ENCODE measurements at places on chromosomes 2 and 18.
A peak's percentile ranks its signal among the peaks of the same experiment; 100 is the strongest.

DNA sequence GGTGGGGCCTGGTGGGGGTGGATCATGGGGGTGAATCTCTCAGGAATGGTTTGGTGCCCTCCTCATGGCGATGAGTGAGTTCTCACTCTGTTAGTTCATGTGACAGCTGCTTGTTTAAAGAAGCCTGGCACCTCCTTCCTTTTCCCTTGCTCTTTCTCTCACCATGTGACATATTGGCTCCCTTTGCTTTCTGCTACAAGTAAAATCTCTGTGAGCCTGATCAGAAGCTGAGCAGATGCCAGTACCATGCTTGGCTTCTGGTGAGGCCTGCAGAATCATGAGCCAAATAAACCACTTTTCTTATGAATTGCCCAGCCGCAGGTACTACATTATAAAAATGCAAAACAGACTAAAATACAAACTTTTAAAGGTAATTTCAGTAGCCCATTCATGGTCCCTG is 73.4 kb upstream of the TEX51 start:
- DNase-seq, result no peak

DNA sequence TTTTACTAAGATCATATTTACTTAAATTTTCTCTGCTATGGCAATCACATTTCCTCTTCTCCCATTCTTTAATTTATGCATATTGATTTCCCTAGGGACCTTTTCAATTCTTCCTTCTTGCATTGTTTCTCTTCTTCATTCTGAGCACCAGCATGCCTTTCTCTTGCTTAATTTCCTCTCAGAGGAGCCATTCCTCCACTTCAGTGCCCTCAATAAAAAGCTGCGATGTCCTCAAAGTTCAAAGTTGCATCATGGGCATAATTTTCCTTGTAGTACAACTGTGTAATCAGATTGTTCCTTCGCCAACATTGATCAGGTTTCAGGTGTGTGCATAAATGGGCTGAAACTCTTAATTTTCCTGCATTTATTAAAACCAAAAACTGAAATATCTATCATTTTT is 21.8 kb upstream of the CD226 start:
- no peak for DNase-seq

GRCh38 chr2:5365871-5366461 is 326.2 kb upstream of the SOX11 start:
- no peak for DNase-seq

- DNase-seq, result no peak
These were observed 31.8 kb downstream of the TGIF1 start for GRCh38 chr18:3481696-3482210.

- DNase-seq, result no peak
These were observed 816 bp downstream of the GALNT14 start for GRCh38 chr2:31137211-31138036.

DNA sequence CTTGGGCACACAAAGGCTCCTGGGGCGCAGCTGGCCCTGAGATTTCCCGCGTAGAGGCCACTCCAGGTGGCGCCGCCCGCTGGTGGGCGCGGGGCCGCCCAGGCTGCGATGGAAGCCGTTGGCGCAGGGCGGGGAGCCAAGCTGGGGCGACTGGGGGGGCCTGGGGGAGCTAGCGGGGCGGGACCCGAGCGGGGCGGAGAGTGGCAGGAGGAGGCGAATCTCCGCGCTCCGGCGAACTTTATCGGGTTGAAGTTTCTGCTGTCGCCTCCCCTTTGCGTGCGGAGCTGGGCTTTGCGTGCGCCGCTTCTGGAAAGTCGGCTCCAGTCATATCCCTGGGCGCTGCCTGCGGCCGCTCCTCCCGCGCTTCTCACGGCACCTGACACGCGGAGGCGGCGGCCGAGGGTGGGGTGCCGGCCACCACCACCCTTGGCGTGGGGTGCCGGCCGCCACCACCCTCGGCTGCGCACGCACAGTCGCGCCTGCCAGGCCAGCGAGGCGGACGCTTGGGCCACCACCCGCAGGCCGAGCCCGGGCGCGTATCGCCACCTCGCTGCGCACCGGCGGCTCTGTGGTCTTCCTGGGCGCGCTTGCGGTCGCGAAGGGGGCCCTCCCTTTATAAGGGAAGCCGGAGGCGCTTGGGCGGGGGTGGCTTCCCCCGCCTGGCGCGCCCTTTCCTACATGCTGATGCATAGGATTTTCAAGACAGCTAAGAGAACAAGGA is 919 bp upstream of the CYP1B1 start:
- DNase-seq, result no peak

GRCh38 chr18:40469851-40470250 is 1485.2 kb upstream of the PIK3C3 start:
- no peak for DNase-seq

- no peak for DNase-seq
These were observed 18.8 kb downstream of the ZEB2 start for GRCh38 chr2:144501118-144501517.

DNA sequence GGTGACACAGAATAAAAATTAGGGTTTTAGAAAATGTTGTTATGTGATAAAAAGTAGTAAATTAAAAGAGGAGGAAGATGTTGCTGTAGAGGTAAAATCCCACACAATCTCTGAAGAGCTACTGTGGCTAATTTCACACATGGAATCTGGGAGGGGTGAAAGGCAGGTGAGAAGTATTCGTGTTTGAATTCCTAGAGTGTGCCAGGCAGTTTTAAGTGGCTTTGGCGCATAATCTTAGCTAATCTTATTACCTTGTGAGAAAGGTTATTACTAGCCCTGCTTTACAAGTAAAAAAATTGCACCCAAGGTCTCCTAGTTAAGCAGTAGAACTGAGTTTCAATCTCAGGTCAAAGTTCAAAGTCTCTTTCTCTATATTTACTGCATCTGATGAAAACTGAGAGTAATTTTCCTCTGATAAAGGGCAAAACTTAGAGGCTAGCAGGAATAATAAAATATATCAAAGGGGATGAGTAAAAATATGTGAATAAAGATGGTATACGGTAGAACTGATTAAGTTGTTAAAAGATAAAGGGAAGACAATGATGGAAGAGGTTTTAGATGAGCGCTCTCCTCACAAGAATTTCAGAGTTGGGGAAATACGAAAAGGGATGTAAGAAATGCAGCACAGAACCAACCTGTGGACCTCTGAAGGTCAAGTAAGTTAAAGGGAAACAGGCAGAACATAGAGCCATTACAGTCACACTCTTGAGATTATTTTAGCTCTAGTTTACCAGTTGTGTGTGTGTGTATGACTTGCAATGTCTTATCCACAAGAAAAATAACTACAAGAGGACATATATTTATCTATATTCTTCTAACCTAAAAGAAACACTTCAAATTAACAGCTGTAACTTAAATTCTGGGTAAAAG is 34.8 kb downstream of the GAREM1 start:
- no peak for DNase-seq

- DNase-seq, result no peak
These were observed 24.8 kb upstream of the TFCP2L1 start for GRCh38 chr2:121309801-121310200.

DNA sequence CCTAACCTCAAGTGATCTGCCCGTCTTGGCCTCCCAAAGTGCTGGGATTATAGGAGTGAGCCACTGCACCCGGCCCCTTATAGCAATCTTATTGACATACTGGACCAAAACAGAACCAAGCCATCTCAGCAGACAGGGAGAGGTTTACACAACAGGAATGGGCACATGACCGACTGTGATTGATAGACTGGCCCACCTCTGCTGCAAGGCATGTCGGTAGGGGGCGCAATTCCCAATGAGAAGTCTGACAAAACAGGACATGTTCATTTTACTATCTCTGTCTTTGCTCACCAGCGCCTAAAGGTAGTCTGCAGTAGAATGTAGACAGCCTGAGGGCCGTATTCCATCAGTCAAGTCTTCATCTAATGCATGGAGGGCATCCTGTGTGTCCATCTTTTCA is 2.0 kb downstream of the LYPD6B start:
- peak; percentile 27 for DNase-seq

DNA sequence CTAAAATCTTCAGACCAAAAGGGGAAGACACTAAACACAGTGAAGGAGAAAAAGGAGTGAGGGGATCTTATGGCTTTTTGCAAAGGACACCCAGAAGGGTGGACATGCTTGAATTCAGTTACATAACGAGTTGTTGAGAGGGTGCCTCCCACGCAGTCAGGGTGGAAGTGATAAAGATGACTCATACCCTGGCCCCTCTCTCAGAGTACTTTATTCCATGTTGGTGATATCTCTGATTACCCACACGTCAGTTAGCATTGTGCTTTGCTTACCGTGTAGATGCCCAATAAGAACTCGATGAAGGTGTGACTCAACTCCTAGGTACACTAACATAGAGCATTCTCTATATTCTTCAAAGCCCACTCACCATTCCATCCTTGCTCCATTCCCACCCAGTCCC is 44.4 kb downstream of the EN1 start:
- no peak for DNase-seq

- DNase-seq, result no peak
These were observed 77.8 kb downstream of the CTIF start for GRCh38 chr18:48616484-48617255.

DNA sequence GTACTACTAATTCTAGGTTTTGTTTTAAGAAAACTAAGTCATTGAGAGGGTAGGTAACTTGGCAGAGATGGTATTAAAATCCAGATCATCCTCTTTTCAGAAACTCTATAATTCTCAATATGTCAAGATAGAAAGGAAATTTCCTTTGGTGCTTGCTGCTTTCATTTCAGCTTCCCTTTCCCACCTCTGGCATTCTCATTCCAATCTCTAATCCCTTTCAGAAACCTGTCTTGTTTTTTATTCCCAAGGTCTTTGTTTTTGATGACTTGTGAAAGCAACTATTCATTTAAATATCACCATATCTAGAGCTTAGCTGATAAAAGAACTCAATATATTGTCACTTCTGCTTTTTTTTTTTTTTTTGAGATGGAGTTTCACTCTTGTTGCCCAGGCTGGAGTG is 242.8 kb upstream of the LRRTM1 start:
- no peak for DNase-seq

GRCh38 chr18:3053081-3053480 is 40.1 kb upstream of the LPIN2 start:
- no peak for DNase-seq

DNA sequence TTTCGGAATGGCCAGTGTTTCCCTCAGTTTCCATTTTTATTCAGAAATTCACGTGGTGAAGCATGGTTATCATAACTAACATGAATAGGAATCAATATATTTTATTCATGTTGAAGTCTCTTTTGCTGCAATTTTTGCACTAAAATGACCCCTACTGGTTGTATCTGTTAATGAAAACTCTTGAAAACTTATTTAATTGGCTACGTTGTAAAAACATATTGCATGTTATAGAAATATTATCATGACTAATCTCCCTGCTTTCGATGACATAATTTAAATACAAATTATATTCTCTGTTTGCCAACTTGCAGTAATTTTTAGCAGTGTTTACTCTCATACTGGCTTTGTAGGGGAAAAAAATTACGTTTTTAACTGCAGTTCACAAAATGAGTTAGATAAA is 3.5 kb downstream of the CRIM1 start:
- DNase-seq, result no peak

DNA sequence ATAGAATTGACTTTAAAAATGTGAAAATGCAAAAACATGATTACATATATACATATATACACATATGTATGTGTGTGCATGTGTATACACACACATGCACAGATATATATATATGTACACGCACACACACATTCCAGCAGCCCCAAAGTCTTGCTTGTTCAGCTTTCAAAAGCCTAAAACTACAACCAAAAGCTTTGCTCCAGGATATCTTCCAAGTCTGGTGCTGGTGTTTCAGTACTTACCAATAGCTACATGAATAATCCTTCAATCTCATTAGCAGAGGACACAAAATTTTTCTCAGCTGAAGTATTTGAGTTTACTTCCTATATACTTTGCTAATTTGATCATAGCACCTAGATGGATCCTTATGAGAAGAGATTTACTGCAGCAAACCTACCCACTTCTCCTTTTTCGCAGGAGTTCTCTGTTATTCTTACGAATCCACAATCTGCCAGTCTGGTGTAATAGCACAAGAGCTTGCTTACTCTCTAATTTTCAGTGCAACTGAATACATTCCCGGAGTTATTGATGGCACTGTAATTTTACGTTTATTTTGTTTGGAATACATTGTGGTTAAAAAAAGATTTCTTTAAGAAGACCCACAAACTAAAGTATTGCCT is 553.3 kb downstream of the ARHGAP15 start:
- DNase-seq, result no peak

DNA sequence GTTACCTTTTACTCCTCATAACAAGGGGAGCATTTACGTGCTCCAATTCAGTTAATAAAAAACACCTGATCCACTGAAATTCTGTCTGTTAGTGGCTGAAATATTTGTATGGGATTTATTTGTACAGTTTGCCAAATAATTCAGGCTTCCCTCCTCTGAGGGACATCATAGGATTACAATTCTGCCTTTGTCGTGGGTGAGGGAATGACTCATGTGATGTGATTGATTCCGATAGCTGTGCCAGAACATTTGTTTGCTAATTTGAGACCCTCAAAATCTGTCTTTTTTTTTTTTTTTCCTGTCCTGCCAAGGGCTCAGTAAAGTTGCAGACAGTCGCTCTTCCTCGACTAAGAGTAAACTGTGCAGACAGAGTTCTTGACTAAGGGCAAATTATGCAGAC is 612.6 kb upstream of the CDH2 start:
- DNase-seq, result no peak

- DNase-seq, result no peak
These were observed 194.6 kb downstream of the GPD2 start for GRCh38 chr2:156630579-156631337.

DNA sequence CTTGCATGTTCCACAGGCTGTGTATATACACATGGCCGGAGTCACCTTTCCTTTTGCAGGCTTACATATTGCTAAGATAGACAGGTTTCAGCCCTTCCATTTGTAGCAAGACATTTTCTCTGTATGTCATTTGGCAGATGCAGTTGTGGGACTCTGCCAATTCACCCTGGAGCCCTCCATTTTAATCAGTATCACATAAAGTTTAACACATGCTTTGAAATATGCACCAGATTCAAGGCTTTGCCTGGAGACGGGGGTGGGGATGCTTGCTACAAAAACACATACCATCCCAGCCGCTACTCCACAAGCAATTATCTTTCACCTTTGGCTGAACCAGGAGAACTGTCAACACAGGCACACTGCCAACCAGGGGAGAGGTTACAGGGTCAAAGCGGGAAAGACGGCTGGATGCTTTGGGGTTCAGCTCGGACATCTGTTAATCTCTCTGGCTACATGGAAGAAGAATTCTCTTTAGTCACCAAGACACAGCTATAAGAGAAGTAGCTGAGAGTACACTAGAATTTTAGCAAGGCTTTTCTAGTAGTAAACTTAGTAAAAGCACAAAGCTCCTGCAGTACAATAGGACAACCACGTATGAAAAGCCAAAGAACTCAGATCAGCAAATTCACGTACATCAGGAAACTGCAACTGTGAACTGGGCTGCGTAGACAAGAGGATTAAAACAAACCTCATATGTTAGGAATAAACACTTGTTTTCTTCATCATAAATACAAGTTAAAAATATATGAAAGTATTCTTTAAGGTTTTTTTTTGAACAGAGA is 130.9 kb downstream of the EXOC6B start:
- DNase-seq, result no peak

DNA sequence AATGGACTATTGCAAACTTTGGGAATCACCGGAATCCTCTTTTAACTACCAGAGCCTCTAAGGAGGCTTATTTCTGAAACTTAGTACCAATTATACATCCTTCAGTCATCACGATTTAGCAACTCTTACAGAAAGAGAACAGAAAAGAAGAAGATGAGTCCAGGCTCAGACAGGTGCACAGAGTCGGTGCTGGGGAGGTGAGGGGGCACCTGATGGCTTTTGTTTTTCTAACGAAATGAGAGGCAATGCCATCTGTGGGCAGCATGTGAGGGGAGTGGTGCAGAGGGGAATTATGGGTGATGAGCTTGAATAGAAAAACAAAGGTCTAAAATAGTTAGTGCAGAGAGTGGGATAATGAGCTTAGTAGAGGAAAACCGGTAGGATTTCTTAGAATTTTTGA is 522.6 kb downstream of the CMPK2 start:
- no peak for DNase-seq

Measured in stimulated activated CD8-positive, alpha-beta memory T cell treated with anti-CD3 and anti-CD28 coated beads, Interleukin-4, amount 100 ng/mL, for 1 hour (primary cell).